Stimulated activated CD4-positive, alpha-beta T cell treated with anti-CD3 and anti-CD28 coated beads, TNF-alpha, amount 100 ng/mL, for 1 hour (primary cell): ENCODE measurements at places on chromosomes 13 and 19.

- DNase-seq, result peak; percentile 78
Observed at GRCh38 chr19:20167020-20167644, at the start of gene ZNF486. ZNF486 (plus strand) TSS chr19:20167214; CDS start chr19:20167331, 117 bp downstream.

DNA sequence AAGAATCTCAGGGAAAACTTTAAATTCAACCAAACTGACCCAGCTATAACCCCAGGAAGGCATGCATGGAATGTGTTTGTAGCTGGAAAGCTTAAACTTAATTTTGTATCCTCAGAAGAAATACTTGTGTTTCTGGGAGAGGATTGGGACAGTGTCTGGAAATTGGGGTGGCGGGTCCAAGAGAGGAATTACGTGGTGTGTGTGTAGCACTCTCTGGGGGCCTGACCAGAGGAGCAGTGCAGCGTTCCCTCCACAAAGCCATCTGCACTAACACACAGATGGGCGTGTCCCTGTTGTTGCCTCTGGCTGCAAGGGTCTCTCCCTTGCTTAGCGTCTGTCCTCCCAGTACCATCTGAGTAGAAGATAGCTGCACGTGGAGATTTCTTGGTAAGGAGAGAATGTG lies 6.4 kb downstream of the GARRE1 start:
- DNase-seq, result no peak

DNA sequence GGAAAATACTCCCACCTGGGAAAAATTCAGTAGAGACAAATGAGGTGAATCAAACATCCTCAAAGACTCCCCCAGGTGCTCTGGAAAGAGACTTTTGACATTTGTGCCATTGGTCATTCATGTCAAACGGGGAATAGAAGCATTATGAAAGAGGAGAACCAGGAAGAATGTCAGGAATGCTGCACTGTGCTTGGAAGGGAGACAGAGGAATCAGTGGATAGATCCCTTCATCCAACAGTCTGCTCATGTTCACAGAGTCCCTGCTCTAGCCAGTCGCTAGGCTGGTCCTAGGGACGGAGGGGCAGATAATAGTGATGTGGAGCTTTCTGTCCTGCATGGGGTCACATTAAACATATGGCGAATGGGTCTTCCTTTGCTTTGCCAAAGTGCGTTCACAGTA lies 384.4 kb downstream of the FGF9 start:
- DNase-seq, result no peak

GRCh38 chr13:19795956-19796355 lies 13.2 kb upstream of the PSPC1 start:
- DNase-seq, result no peak

GRCh38 chr13:49098198-49098597 lies 121.9 kb upstream of the MLNR start:
- no peak for DNase-seq

DNA sequence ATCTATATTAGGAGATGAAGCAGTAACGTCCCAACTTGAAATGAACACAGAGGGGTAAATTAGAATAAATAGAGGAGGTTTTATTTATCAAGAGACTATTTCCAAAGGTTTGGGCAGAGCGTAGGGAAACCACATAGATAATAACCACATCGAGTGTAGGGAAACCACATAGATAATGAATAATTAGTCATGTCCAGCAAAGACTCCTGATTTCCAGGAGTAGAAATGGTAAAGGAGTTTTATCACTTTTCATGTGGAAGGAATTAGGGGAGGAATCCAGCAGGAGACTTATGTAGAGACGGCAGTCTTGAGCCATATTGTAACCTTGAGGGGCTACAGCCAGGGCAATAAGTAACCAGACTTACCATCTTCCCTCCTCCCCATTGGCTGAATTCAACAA lies 136.3 kb upstream of the CSNK1A1L start:
- no peak for DNase-seq

DNA sequence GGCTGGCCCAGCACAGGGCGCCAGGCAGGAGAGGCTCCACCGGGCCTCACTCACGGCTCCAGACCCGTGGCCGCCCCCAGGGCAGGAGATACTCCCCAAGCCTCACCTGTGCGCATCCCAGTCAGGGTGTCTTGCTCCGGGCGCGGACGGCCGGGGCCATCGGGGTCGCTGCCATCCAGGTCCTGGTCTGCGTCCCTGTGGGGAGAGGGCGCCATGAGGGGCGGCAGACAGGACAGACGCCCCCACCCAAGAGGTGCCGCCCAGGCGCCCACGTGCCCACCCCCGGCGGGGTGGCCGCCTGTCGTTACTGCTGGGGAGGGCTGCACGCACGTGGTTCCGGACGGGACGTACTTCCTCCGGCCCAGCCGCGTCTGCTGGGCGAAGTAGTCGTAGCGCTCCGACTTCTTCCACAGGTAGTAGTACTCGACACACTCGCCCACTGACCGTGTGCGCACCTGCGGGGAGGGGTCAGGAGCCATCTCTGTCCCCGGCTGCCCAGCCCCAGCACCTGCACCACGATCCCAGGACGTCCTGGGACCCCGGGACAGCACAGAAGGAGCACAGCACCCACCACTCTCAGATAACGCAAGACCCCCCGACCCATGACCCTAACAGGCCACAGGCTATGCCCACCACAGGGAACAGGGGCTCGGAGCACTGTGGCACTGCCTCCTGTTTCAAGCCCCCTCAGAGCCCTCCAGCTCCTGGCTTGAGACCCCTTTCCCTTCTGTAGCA lies 17.4 kb upstream of the PLPP2 start:
- DNase-seq, result no peak

DNA sequence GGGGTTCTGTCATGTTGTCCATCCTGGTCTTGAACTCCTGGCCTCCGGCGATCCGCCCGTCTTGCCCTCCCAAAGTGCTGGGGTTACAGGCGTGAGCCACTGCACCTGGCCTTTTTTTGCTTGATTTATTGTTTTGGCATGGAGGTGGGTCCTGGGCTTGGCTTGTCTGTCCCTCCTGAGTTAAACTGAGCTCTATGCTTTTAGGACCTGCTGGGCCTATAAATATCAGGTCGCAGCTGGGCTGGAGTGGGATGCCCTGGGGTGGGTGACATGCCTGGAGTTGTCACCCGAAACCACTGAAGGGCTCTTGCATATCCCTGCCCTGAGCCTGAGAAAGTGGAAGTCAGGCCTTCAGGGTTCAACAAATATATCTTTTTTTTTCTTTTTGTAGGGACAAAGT lies 5.5 kb downstream of the ARRDC5 start:
- DNase-seq, result no peak

DNA sequence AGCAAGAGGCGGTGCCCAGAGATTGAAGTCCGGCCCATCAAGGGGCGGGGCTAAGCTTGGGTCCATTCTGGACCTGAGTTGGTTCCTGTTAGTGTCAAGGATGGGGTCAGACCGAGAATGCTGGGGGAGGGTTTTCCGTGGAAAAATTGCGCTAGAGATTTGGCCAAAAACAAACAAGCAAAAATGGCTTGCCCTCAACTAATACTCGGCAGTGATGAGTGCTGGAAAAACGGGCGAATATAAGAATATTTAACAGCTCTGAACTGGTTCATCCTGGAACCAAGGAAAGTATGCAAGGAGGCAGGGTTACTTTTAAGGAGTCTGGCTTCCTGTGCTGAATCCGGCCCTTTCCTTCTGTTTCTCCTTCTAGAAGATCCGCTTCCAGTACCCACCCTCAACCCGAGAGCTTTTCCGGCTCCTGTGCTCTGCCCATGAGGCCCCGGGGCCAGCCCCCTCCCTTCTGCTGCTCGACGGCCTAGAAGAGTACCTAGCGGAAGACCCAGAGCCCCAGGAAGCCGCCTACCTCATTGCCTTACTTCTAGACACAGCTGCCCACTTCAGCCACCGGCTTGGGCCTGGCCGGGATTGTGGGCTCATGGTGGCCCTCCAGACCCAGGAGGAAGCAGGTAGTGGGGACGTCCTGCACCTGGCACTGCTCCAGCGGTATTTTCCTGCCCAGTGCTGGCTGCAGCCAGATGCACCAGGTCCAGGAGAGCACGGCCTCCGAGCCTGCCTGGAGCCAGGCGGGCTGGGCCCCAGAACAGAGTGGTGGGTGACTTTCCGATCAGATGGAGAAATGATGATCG lies 880 bp downstream of the SWSAP1 start:
- peak; percentile 45 for DNase-seq

- no peak for DNase-seq
Observed at GRCh38 chr13:68234274-68234673, 1004.1 kb upstream of the PCDH9 start.

DNA sequence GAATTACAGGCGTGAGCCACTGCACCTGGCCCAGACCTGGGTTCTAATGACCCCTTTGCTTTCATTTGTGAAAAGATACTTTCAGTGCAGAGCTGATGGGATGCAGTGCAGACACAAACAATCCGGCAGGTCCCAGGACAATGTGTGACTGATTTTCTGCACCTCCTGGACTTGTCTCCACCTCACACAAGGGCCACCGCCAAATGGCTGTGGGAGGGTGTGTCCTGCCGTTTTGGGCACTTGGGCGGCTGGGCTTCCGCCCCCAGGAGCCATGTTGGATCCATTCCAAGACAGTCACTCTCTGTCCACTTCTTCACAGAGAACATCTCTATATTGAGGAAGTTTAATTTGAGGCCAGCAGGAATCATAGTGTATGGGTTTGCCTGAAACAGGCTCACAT lies 112.3 kb upstream of the ZNF507 start:
- no peak for DNase-seq

GRCh38 chr19:14650161-14650560 lies 24.5 kb downstream of the ADGRE3 start:
- DNase-seq, result no peak

GRCh38 chr19:35757231-35757748 lies 461 bp upstream of the HSPB6 start:
- DNase-seq, result no peak

DNA sequence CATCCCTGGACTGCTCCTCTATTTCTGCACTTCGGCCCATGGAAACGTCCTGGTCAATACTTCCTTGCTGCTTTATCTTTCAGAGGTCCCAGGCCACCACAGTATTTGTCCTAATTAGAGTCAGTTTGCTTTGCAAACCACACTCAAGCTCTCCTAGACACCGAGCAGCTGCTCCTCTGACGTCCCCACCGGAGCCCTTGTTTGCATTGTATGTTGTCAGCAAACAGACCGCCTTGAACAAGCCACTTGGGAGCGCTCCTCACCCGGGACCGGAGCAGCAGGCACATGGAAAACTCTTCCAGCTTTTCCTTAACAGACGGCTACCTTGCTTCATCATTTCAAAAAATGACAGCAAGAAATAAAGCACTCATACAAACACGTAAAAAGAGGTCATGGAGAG lies 51.5 kb upstream of the GTF3A start:
- DNase-seq, result no peak

GRCh38 chr13:31191748-31192147 lies 8.0 kb upstream of the B3GLCT start:
- DNase-seq, result no peak

DNA sequence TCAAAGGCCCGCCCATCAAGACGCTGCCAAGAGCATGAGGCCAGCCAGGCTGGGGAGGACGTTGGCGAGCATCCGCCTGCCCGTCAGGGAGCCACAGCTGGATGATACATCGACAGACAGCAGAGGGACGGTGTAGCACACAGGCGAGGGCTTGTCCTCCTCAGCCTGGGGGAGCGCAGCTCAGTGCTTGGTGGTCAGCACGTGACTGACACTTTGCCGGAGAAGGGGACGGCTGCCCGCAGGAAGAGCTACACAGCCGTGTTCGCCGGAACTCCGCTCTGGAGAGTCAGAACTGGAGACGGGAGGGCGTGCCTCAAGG lies 34.1 kb downstream of the CSNK1G2 start:
- DNase-seq, result no peak

DNA sequence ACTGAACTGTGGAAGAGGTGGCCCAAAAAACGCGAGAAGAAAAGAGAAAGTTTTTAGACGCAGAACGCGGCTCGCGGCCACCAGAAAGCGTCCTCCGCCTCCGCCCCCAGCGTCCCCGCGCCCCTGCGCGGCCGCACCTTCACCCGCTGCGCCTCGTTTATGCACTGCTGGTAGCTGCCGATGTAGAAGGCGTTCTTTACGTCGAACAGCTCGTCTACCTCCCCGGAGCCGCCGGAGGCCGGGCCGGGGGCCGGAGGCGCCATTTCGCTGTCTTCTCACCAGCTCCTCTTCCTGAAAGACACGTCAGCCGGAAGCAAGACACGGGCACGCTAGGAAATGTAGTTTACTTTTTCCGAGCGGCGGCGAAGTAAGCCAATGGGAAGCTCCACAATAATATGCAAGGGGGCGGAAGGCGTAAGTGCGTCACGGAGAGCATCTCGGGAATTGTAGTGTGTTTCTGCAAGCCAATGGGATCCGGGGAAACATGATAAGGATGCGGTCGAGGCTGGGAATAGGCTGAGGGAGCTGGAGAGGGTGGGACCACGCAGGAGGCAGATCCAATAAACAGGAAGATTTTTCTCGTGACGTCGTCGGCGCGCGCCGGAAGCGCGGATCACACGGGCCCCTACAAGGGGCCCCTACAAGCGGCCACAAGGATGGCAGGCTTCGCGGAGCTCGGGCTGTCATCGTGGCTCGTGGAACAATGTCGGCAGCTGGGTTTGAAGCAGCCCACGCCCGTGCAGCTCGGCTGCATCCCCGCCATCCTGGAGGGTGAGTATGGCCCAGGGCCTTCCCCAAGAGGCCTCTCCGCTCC lies at the start of the genes COPE and DDX49:
COPE (minus strand) TSS at position 302 of the 814 bp plus-strand sequence; CDS start at position 263, 39 bp downstream.
DDX49 (plus strand) TSS at position 630 of the 814 bp plus-strand sequence; CDS start at position 657, 27 bp downstream.
- peak; percentile 95 for DNase-seq

GRCh38 chr13:30172593-30173302 lies 134.6 kb downstream of the KATNAL1 start:
- no peak for DNase-seq

DNA sequence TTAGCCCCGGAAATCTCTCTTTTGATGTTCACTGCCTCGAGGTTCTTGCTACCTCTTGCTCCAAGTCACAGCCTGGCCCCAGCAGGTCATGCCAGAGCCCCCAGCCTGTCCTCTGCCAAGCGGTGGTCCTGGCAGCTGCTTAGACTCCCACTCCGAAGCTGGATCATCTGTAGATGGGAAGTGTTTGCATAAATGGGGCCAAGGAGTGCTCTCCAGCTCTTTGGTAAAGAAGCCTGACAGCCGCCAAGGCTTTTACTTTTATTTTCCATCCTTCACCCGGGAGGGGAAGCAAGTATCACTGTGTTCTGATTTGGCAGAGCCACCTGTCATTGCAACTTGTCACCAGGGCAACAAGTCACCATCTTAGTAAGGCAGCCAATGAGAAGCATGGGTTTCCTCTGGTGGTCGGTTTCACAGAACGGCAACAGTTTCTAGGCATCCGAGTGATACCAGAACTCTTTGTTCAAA lies 10.6 kb upstream of the RETN start:
- DNase-seq, result no peak

- DNase-seq, result no peak
Observed at GRCh38 chr13:94988654-94989053, 276.3 kb upstream of the SOX21 start.
